Astrocyte of the cerebellum (primary cell): ENCODE measurements at places on chromosomes 2 and 18.

DNA sequence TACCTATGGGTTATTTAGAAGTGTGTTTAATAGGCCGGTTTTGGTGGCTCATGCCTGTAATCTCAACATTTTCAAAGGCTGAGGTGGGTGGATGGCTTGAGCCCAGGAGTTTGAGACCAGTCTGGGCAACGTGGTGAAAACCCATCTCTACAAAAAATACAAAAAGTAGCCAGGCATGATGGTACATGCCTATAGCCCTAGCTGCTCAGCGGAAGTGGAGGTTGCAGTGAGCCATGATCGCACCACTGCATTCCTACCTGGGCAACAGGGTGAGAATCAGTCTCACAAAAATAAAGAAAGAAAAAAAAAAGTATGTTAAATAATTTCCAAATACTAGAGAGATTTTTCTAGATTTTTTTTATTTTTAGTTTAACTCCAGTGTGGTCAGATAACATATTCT lies 316.0 kb downstream of the KIAA1328 start:
- DNase-seq: no peak

GRCh38 chr2:121398853-121399252 lies 113.9 kb upstream of the TFCP2L1 start:
- no peak for DNase-seq

DNA sequence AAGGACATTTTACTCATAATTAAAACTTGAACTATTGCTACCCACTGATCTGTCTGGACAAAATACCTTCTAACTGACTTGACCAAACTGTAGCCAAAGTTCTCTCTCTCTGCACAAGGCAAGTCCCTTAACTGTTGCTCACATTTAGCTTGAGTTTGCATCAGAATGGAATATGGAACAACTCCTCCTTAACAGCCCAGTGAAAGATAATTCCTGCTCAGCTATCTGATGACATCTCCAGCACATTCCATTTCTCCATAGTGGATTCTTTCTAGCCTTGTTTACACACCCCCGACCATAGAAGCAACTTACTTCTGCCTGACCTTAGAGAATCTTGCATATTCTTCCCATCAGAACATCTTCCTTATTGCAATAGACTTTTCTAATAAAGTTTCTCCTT lies 317.2 kb upstream of the CDH2 start:
- no peak for DNase-seq

DNA sequence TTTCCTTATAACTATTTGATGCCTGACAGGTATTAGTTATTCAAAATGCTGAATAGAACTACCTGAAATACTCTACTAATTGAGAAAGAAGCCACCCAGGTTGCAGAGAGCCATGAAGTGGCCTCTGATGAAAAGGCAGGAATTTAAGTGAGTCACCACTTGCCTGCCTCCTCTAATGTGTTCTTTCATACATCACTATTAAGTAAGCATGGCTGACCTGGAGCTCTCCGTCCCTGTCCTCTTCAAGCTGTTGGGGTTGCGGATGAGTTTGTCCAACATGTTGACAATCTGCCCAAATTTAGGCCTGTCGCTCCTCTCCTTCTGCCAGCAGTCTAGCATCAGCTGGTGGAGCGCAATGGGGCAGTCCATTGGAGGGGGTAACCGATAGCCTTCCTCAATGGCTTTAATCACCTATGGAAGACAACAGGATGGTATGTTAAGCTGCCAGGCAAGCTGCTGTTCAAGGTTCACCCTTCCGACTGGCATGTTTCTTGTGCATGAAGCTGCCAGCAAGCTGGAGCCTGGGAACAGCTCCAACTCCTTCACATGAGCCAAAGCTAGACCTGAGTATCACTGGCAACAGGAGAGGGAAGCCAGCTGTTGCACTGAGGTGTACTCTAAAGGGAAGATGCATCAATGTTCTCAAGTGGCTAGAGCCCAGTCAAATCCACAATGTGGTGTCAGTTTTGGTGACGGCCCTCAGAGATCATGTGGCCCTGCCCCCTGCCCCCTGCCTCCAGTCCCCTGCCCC lies 142.2 kb downstream of the EPHA4 start:
- peak; percentile 48 for DNase-seq

DNA sequence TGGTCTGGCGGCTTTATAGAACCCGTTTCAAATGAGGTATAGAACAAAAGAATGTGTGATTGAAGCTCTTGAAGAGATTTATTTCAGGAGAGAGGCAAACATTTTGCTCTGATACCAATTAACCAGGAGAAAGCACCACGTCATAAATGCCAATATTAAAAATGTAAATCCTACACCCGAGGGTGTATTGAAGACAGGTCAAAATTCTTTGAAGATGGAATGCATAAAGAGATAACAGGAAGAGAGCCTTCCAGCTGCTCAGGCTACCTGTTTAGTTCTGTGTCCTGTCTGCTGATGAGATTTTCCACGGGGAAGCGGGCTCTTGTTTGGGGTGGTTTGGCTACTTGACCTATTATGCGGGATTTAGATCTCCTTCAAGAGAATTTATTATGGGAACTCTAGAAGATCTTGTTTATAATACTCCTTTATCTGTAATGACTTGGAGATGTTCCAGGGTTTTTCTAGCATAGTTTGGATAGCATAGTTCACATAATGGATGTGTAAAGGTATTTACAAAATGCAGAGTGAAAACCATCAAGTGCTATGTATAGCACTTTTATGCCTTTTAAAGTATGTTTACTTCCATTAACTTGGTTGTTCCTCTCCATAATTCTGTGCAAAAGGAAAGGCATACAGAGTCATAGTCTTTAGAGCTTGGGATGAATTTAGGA lies 204.5 kb upstream of the SPRED2 start:
- no peak for DNase-seq

DNA sequence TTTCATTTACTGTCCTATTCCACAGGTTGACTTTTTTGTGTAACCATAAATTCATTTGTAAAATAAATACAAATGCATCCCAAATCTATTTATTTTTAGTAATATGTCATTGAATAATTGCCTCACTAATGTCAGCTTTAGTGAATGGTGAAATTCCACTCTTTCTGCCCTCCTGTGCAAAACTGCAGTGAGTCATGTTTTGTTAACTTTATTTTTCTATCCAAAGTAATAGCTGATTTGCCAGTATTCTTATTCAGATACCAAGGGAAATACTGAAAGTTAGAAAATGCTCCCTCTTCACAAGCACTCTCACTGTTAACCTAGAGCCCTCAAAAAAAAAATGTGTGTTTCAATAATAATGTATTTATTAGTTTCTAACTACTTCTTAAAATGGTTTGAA lies 322.8 kb downstream of the RIT2 start:
- DNase-seq: no peak

GRCh38 chr2:98565286-98565860 lies 42.9 kb downstream of the COA5 start:
- DNase-seq: no peak

GRCh38 chr2:50529600-50530218 lies 502.2 kb downstream of the NRXN1 start:
- DNase-seq: peak; percentile 36

DNA sequence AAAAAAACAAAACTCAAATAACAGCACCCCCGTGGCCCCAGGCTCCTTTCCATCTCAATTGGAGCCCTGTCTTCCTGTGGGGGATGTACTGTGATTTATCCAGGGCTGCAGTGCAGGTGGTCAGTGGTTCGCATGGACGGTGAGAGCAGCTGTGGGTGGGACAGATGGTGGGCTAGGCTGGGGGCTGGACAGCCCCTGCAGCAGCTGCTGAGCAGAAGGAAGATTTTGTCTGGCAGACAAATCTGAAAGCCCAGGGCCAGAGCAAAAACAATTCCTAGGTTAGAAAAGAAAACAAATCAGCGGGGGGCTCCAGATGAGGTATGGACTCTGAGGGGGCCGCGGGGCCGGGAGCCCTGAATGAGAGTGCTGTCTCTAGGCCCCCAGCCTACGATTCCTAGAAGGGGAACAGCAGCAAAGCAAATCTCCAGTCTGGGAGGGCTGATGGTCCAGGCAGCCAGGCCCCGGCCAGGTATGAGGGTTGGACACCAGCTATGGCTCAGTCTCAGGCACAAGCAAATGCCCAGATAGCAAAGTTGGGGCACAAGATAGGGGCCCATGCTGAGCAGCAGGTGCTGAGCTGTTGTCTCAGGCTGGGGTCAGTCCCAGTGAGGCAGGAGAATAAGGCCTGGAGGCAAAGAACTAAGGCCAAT lies 45.4 kb downstream of the SOWAHC start:
- no peak for DNase-seq

DNA sequence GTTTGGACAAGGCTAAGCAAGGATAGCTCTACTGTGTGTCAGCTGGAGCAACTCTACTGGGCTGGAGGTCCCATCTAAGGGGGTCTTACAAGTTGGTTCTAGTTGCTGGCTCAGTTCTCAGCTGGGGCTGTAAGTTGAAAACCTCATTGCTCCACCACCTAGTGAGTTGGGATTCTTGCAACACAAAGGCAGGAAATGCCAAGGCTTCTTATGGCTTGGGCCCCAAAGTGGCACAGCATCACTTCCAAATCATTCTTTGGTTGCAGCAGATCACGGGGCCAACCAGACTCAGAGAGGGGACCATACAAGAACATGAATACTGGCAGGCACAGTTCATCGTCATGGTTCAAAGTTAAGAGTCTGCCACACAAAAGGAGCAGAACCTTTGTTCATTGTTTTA lies 332.7 kb downstream of the LRRTM1 start:
- no peak for DNase-seq

- DNase-seq: no peak
These were observed 237.2 kb upstream of the ETAA1 start for GRCh38 chr2:67159929-67160328.

GRCh38 chr2:96150791-96151594 lies 5.8 kb upstream of the DUSP2 start:
- DNase-seq: no peak

DNA sequence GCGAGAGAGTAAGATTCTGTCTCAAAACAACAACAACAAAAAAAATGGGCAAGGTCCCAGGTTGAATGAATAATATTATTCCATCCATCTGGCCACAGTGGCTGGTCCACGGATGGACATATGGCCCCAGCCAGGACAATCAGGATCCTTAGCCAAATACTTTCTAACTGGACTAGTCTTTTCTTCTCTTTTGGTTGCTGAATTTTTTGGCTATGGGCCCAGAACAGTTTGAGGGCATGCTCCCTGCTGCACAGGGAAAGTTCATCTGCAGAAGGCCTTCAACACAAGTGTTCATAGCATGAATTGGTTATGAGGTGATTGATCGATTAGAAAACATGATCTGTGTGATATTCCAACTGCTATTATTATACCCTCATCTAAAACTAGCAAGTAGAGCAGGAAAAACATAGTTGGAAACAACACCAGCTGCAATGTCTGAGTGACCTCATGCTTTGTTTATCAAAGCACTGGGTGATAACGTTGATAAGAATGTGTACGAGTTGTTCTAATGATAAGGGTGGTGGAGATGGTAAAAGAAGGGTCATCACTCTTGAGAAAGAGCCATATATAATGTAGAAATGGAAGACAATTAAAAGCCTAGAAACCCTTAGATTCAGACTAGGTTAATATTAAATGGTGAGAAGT lies 47.8 kb upstream of the RNF103 start:
- DNase-seq: no peak

DNA sequence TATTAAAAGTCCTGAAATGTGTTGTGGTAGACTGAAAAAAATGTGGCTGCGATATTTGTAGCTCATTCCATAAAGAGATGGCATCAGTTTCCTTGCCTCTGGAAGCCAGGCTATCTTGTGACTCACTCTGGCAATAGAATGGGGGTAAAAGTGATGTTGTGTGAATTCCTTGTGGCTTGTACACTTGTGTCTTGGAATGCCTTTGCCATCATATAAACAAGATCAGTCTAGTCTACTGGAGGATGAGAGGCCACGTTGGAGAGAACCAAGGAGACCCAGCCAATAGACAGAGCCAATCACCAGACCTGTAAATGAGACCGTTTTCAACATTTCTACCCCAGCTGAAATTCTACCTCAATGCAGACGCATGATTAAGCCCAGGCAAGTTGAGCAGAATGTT lies 254.1 kb downstream of the TRIB2 start:
- peak; percentile 20 for DNase-seq

DNA sequence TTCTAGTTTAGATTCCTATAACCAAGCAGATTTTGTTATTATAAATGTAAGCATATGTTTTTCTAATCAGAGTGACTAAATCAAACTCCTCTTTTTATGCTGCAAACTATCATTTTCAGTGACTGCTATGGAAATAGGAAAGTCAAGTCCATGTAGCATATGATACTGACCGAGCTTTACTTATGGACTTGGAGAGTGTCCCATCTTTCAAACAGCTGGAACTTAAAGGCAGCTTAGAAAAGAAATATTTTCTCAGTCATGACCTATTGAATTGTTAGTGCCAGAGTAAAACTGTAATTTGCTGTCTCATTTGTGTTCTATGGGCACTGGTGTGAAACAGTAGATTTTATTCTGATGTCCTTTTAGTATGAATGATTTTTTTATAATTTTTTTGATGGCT lies 76.7 kb downstream of the PHLPP1 start:
- DNase-seq: no peak

DNA sequence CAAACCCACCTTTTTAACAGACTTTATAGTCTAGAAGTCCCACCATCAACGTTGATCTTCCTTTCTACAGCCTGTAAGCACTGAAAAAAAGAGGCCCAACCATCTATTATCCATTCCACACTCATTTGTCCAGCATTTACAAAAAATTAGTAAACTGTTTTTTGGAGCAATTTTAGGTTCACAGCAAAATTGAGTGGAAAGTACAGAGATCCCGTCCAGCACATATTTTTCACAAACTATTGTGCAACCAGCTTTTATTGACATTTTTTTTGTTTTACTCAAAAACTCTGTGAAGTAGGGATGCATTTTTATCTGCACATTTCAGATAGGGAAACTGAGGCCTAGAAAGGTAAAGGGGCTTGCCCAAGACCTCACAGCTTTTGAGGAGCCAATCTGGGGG lies 68.6 kb downstream of the TNP1 start:
- DNase-seq: no peak

DNA sequence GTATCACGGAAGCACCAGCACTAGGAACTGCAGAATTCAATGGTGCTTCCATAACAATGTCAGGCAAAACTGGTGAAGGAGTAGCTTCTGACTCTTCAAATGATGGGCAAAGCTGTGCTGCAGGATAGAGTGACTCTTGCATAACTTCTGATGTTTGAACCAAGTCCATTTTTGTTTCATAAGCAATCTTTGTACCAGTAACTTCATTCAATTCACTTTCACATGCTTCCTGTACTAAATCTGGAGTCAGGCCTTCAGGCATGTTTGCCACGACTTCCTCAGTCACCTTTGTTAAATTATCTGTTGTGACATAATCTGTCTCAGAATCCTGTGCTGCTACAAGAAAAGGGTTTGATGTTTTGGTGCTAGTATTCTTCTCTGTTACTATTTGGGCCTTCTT lies 24.0 kb downstream of the RTN4 start:
- no peak for DNase-seq

GRCh38 chr2:168192839-168193616 lies 54.4 kb downstream of the STK39 start:
- DNase-seq: no peak

- DNase-seq: no peak
These were observed 9.5 kb downstream of the INPP1 start for GRCh38 chr2:190352668-190353536.

- DNase-seq: no peak
These were observed 801 bp downstream of the OSR1 start for GRCh38 chr2:19357402-19358241.

- no peak for DNase-seq
These were observed 90.1 kb downstream of the LBH start for GRCh38 chr2:30321466-30321865.
